ENCODE measurements at places on chromosomes 11 and 22.

GRCh38 chr11:35389897-35390465, 29.4 kb downstream of the SLC1A2 start:
- DNase-seq, result no peak

- no peak for DNase-seq
Measured at GRCh38 chr11:122405547-122406341, 249.8 kb upstream of the UBASH3B start.

DNA sequence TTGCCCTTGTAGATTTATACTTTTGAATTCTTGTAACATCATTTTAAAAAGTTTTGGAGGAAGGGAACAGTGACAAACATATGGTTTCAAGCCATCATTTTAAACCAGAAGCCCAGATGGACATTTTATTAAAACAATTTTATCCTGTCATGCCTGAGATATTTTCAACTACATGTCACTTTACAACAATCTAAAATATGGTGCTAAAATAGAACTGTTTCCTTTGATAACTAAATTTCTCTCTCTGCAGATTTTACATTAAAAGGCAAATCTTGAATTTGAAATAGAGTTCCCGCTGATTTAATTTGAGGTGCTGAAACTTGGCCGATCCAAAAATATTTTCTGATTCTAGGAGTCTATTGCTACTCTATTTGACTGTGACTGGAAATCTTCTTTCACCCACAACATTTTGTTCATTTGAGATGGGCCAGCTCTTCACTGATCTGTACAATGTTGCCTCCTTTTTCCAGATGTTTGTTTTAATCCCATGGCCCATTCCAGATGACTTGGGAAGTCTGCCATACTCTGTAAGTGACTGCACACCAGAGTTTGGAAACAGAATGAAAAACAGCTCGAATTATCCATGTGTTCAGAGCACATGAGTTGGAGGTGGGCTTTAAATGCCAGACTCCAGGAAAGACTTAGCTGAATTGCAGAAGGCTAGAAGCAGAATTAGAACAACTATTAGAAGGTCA, 402.5 kb downstream of the TMEM135 start:
- no peak for DNase-seq

DNA sequence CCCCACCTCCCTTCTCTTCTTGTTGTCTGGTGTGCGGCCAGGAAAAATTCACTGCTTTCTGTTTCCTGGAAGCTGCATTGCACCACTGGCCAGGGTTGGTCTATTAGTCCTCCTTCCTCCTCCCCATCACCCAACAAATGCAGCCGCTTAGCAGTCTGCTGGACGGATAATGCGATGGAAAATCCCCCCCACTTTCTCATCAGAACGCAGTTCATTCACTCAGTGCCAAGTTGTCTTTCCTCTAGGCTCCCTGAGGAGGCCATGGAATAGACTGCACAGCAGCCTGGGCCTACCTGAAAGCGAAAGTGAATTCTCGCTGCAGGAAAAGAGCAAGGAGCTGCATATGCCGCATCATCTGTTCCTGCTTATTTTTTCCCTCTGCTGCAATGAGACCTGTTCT, 513.6 kb downstream of the METTL15 start:
- no peak for DNase-seq

- no peak for DNase-seq
Measured at GRCh38 chr22:20550057-20550817, 42.8 kb downstream of the MED15 start.

DNA sequence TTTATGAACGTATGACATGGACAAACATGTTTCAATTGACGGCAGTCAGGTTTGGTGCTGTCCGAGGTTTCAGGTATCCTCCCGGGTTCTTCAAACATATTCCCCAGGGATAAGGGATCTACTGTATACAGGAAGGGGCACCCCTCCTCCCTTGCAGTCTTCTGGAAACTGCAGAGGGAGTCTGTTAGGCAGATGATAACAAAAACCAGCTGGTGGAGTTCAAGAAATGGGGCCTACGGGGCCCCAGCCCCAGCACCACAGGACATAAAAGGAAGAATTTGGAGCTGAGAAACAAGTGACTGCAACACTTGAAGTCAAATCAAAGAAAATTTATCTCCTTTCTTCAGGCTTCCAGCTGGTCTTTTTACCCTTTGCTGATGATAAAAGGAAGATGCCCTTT, 32.1 kb downstream of the SNU13 start:
- no peak for DNase-seq

GRCh38 chr11:84398017-84398626, 1112.0 kb upstream of the CCDC90B start:
- DNase-seq, result no peak

All from stimulated activated CD8-positive, alpha-beta memory T cell treated with anti-CD3 and anti-CD28 coated beads, Interleukin-4, amount 100 ng/mL, for 1 hour (primary cell).